ENCODE measurements at places on chromosomes 7 and 10.

DNA sequence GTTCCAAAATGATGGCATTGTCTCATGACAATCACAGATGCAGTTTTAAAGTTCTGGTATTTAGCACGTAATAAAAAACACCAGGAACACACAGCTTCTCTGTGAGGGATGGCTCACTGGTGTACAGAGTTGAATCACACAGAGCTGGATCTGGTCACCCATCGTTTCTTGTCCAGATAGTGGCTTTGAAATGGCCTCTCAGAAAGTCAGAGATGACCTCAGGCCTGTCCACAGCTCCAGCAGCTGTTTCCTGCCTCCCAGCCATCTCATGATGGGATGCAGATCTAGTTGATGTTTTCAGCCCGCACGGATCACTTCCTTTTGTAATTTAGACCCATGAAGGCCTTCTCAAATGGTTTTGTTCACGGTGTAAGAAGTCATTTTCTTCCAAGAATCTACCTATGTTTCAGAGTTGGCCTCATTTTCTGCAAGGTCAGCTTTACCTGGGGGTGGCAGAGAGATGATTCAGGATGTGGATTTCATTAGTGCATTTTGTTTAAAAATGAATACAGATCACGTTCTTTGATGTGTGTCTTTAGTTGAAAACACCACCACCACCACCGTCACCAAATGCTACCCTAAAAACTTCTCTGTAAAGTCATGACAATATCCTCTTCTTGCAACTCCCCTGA, 166.2 kb downstream of the SNX10 start:
- no peak for DNase-seq

DNA sequence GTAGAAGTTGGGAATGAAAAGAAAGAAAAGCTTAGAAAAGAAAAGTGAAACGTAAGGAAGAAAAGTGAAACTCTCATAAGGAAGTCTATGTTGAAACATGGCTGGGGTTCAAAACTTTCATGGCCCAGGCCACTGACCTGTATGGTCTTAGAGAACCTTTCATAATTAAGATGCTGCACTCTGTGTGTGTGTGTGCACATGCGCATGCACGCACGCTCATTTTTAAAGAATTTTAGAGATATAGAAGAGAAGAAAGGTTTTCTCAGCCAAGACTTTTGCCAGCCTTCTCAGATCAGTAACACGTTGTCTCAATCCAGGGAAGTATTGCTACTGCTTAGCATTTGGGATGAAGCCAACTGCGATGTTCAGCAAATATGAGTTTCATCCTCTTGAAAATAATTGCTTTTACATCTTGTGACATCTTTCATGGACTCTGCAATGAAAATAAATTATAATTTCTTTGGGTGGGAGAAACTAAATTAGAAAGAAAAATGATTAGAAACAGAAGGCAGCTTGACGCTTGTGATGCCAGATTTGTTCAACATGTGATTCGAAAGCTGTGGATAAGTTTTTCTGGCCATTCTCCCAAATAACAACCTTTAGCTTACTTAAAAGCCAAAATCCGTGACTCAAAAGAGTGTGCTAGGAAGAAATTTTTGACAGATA, 16.2 kb upstream of the SLC26A4 start:
- no peak for DNase-seq

GRCh38 chr10:20276127-20276979, 460.1 kb downstream of the PLXDC2 start:
- peak; percentile 48 for DNase-seq

GRCh38 chr10:127908106-127908958, 1.4 kb downstream of the PTPRE start:
- DNase-seq = no peak

GRCh38 chr10:46226900-46227558, 59.8 kb upstream of the ANTXRL start:
- DNase-seq = peak; percentile 34

DNA sequence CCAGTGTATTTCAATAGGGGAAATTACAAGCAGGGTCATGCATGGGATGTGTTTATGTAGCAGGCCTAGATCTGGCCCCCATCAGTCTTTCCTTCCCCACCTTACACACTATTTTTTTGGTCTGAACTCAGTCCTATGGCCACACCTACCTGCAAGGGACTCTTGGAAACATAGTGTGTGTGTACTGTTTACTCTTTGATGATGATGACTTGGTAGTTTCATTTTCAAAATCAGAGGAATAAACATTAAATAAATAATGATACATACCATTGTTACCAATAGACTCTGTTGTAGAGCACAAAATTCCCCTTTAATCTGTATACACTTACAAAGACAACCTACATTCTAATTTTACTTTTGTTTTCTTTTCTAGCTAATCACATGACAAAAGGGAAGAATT, 191.0 kb downstream of the ZEB1 start:
- no peak for DNase-seq

DNA sequence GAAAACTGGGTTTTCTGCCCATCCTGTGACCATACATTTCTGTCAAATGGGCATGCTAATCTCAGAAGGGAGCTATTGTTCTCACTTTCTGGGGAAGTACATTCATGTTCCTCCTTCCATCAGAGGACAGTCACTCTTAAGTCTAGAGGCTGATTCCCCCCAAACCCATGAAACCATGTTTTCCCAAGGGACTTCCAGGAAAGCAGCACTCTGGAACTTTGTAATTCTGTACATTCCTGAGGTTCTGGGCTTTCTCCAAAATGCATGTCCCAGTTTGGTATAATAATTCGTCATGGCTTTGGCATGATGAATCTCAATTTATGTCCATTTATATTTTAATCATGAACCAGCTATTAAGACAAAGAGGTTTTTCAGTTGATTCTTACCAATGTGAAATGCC, 688.1 kb downstream of the LRMDA start:
- DNase-seq = no peak

GRCh38 chr7:142519079-142520078, 229.9 kb upstream of the PRSS1 start:
- DNase-seq = no peak

DNA sequence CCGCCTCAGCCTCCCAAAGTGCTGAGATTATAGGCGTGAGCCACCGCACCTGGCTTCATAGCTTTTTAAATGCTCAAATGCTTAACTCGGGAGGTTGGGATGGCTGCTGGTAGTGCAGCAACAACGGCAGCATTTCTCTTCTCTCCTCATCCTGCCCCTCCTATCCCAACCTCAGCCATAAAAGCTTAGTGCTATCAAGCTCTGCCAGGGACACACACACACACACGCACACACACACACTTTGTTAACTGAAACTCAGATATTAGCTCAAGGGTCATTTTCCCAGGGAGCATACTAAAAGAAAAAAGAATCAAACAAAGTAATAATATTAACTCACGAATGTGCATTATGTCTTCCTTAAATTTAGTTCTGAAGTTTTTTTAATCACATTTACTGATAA, 63.0 kb upstream of the HPS1 start:
- DNase-seq = no peak

DNA sequence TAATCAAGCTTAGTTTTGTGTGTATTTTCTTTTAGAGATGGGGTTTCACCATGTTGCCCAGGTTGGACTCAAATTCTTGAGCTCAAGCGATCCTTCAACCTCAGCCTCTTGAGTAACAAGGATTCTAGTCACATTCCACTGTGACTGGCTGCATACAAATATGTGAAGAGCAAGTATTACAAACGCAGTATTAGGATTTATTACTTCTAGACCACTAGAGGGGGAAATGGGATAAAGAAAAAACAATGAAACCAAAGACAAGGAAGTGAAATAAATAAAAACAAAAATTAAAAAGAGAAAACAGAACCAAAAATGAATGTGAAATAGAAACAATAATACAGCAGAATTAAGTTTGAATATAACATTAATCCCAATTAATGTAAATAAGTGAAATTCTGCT, 308.7 kb downstream of the ANKRD30A start:
- no peak for DNase-seq

GRCh38 chr10:61211468-61211867, 241.7 kb downstream of the TMEM26 start:
- no peak for DNase-seq

- no peak for DNase-seq
Measured at GRCh38 chr7:151978616-151979015, 22.4 kb downstream of the GALNTL5 start.

DNA sequence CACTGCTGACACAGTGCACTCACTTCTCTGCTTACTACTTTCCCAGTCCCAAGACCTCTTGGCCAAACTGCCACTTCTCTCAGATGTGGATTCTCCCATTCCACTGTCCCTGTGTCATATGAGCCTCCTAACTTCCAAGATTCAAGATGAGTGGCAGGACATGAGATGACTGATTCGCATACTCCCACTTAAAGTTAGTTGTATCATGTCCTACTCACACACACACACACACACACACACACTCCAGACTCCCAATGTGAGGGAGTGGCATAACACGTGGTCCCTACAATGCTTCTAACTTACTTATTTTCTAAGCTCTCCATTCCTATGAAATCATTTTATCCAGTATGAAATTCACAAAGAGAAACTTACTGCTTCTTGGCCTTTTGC, 67.0 kb upstream of the CAV2 start:
- DNase-seq = no peak

DNA sequence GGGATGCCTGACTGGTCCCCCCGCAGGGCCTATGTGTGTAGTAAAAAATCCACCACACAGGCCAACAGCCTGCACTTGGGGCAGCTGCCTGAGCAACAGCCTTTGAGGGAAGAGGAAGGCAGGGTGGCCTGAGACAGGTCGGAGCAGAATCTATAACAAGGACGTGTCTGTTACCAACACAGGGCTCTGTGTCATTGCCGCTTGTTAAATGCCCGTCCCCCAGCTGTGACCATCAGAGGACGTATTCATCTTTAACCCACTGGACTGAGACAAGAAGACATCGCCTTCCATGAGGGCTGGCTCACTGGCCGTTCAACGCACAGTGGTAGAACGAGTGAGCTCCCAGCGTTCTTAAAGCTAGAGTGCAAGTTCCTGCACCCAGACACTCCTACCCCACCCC, 7.8 kb downstream of the PDIA4 start:
- DNase-seq = no peak

DNA sequence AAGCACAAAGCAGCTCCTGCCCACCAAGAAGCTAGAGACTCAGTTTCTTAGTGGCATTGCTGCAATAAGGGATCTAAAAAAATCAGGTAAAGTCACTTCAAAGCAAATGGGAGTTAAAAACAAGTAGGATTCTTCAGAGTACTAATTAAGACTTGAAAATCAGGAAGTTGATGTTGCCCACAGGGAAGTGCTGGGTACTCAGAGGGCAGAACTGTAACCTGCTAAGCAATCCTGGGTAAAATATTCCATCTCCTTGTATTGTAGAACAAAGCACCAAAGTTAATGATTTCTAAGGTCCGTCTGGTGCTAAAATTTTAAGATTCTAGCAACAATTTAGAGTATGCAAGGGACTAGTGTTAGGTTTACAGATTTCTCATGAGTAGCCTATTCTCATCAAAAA, 8.3 kb downstream of the PEX1 start:
- DNase-seq = no peak

GRCh38 chr10:126094537-126094936, 198.2 kb downstream of the FANK1 start:
- no peak for DNase-seq

GRCh38 chr10:124319926-124320391, 98.8 kb downstream of the OAT start:
- DNase-seq = no peak

- no peak for DNase-seq
Measured at GRCh38 chr10:92239151-92239599, 51.7 kb downstream of the CPEB3 start.

DNA sequence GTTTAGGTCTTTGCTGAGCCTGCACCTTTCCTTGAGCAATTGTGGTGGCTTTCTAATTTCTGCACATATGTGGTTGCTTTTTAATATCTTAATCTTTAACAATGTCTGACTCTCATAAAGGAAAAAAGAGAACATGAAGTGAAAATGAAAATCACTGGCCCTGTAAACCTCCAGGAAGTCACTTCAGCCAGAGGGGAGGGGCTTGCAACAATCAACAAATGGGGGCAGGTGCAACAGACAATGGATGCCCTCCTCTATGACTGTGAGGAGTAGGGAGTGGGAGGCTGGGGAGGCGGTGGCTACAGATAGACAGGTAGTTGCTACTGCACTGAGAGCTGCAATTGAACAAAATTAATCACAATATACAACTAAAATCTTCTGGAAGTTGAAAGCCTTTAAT, 1377.4 kb downstream of the XPNPEP1 start:
- no peak for DNase-seq

DNA sequence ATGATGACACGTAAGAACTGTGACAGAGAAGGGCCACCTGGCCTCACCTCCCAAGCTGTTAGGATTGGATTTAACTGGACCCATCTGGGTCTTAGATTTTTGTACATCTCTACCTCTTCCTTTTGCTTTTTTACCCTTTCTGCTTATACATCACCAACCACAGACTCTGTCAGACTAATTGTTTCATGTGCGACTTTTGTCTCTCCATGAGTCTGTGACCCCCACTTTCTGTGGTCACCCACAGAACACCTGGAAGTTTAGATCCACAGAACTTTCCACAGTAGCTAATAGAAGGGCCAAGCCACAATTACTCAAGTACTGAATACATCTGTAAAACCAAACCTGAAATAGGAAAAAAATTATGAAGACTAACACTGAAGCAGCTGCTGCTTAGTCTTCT, 23.1 kb downstream of the SEC31B start:
- no peak for DNase-seq

- no peak for DNase-seq
Measured at GRCh38 chr7:69769826-69770225, 171.6 kb downstream of the AUTS2 start.
